ENCODE measurements at places on chromosomes 4 and X.

- DNase-seq, result no peak
Measured at GRCh38 chr4:96739101-96739500, 899.2 kb downstream of the PDHA2 start.

DNA sequence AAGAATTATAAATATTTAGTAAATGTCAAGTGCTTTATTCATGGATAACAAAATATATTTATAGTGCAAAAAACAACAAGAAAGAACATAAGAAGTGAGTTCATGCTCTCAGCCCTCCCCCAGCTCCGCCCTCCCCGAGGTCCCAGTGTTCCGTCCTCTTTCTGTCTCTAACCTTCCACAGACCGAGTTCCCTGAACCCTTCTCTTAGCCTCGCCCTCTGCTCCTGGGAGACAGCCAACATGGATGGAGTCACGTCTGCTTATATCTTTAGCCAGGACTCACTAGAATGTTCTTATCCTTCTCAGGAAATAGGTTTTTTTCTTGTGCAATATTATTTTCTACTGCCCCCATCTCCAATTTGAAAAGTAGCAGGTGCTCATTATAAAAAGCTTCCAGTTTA, 40.1 kb upstream of the HELT start:
- peak; percentile 6 for DNase-seq

GRCh38 chrX:40893251-40893910, 158.0 kb upstream of the MED14 start:
- no peak for DNase-seq

DNA sequence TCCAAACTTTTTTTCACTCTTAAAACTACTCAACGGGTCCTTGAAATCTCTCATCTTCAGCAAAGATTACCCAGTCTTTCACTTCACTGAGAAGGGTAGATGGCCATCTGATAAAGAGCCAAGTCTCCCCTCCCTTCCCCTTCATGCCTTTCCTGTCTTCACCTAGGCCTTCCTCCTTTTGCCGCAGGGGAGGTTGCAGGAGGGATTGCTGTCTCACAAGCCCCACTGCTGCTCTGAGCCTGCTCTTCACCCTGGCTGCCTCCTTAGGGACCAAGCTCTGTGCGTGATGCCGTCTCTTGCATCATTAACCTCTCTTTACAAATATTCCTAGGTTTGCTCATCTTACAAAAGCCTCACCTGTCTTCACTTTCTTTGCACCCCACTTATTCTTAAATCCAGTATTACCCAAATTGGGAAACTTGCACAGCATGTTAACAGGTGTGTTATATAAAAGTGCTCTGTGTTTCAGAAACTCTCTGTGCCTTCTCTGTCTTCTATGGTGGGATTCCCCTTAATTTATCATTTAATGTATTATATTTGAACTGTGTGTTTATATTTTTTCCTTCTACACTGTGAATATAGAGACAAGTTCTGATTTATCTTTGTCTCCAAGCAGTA, 3.8 kb downstream of the ZFX start:
- DNase-seq, result peak; percentile 55

DNA sequence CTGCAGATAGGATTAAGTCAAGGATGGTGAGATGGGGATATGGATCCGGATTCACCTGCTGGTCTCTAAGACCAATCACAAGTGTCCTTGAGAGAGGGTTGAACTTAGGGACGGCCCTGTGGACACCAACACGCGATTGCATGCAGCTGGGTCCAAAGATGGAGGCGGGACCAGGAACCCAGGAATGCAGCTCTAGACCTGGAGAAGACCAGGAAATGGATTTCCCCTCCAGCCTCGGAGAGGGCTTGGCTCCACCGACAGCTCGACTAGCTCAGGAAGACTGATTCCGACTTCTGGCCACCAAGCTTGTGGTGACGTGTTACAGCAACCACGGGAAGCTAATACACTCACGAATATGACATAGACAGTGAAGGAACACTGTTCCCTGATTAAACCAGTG, 4.7 kb downstream of the C4orf50 start:
- DNase-seq, result no peak

DNA sequence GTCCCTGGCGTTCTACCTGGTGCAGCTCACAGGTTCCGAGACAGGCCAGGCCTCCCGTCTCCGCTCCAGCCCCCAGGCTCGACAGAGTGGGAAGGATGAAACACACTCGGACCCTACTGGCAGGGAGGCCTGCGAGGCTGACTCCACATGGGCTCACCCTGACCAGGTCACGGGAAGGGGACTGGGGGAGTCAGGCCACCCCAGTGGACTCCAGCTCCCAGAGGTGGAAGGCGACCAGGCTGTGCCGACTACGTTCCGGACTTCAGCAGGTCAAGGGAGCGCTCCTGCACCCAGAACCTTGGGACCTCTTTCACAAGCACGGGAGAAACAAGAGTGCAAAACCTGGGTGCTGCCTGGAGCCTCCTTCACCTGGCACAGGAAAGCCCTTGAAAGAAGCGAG, 4.6 kb upstream of the IRAK1 start:
- DNase-seq, result no peak

GRCh38 chrX:13235930-13236329, 83.9 kb downstream of the ATXN3L start:
- no peak for DNase-seq

GRCh38 chrX:151983186-151983585, 8.7 kb upstream of the GABRE start:
- peak; percentile 27 for DNase-seq

DNA sequence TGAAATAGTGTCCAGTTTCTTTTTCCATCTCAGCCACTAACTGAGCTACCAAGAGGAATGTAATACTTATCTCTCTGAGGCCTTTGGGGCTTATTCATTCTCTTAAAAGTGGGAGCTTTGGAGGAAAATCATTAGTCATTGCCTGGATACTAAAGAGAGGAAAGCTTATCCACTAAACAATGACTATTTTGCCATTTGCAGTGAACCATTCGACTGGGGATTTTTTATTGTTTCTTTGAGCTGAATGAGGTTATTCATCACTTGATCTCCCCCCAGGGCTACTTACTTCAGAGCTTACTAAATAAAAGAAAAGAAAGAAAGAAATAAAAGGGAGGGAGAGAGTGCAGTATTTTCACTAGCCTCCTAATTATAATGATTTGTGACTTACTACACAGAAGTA, 1329.5 kb upstream of the TENM3 start:
- DNase-seq, result peak; percentile 84

DNA sequence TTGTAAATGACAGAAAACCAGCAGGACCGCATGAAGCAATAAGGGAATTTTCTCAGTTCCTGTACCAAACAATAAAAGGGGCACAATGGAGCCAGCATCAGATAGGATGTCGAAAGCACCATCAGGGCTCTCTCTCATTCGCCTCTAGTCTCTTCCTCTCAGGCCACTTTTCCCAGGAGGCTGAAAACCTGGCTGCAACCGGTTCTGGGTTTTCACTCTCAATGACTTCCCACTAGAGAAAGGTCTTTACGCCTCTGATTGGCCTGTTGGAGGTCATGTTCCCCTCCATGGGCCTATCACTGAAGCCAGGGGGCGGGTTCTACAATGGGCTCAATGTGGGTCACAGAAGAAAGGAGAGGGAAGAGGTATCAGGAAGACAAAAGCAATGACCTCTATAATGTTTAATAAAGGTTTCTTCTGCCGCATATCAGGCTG, 29.3 kb downstream of the ZNF827 start:
- peak; percentile 67 for DNase-seq

DNA sequence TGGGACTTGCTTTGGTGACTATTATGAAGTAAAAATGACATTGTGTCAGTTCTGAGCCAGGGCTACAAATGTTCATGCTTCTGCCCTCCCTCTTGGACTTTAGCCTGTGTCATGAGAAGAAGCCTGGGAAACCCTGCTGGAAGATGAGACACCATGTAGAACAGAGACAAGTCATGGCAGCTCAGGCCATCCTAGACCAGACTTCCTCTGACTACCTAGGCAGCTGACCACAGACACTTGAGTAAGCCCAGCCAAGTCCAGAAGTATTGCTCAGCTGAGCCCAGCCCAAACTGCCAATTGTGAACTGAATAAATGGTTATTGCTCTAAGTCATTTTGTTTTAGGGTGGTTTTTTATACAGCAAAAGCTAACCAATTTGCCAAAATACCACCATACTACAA, 467.6 kb upstream of the CNKSR2 start:
- peak; percentile 87 for DNase-seq

DNA sequence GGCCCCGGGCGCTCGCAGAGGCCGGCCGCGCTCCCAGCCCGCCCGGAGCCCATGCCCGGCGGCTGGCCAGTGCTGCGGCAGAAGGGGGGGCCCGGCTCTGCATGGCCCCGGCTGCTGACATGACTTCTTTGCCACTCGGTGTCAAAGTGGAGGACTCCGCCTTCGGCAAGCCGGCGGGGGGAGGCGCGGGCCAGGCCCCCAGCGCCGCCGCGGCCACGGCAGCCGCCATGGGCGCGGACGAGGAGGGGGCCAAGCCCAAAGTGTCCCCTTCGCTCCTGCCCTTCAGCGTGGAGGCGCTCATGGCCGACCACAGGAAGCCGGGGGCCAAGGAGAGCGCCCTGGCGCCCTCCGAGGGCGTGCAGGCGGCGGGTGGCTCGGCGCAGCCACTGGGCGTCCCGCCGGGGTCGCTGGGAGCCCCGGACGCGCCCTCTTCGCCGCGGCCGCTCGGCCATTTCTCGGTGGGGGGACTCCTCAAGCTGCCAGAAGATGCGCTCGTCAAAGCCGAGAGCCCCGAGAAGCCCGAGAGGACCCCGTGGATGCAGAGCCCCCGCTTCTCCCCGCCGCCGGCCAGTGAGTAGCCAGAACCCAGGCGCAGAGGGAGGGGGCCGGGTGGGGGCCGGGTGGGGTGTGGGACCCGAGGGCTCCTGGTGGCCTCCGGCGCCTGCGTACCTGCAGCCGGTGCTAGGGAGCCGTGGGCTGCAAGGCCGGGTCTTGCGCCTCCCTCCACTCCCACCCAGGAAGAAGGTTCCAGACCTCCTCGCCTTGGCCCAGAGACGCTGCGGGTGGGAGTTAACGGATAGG, 534 bp downstream of the MSX1 start:
- peak; percentile 66 for DNase-seq

GRCh38 chr4:169253904-169254303, 16.9 kb downstream of the SH3RF1 start:
- DNase-seq, result peak; percentile 75

DNA sequence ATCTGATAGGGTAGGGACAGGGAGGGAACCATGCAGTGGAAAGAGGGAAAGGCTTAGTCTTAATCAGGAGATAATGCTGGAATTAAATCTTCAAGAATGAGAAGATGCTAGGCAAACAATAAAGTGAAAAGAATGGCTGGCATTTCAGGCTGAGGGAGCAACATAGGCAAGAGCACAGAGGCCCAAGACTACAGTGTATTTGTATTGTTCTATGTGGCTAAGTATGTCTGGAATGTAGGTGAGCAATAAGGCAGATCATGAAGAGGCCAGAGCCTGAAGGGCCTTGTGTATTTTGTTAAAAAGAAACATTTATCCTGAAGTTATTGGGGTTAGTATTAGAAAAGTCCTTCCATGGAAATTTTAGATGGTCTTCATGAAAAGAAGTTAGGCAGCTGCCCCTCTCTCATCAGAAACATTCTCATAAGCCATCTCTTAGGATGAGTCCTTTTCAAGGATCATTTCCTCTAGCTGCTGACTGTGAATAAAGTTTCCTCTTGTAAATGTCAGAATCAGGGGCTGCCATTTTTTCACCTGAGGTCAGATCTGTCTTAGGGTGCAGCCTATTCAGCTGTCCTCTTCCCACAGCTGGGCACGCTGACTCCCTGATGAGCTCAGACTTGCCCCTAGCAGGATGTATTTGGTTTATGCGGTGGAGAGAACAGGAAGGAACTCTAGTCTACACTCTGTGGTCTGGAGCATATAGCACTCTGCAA, 46.3 kb downstream of the ATP10D start:
- DNase-seq, result peak; percentile 83

- no peak for DNase-seq
Measured at GRCh38 chr4:25984796-25985195, 70.8 kb downstream of the SMIM20 start.

- DNase-seq, result peak; percentile 71
Measured at GRCh38 chr4:86359944-86360478, at the start of gene MAPK10. Gene MAPK10 (minus strand): TSS chr4:86360053.

- DNase-seq, result no peak
Measured at GRCh38 chr4:5866841-5867813, 25.8 kb downstream of the CRMP1 start.

GRCh38 chr4:134024251-134024650, 177.3 kb downstream of the PABPC4L start:
- DNase-seq, result peak; percentile 2

DNA sequence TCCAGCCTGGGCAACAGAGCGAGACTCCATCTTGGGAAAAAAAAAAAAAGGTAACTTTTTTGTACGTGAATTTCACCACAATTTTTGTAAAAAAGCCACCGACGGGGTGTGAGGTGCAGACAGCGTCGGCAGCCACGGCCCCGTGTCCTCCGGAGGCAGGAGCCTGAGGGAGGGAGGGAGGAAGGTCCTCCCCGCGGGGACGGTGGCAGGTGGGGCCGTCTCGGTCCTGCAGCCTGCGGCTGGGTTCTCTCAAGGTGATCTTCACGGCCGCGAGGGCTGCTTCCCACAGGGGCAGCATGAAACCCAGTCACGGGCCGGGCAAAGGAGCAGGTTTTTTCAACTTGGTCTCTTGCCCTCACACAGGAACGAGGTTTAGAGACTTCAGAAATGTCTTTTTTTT, 14.0 kb downstream of the PLCXD1 start:
- DNase-seq, result no peak

DNA sequence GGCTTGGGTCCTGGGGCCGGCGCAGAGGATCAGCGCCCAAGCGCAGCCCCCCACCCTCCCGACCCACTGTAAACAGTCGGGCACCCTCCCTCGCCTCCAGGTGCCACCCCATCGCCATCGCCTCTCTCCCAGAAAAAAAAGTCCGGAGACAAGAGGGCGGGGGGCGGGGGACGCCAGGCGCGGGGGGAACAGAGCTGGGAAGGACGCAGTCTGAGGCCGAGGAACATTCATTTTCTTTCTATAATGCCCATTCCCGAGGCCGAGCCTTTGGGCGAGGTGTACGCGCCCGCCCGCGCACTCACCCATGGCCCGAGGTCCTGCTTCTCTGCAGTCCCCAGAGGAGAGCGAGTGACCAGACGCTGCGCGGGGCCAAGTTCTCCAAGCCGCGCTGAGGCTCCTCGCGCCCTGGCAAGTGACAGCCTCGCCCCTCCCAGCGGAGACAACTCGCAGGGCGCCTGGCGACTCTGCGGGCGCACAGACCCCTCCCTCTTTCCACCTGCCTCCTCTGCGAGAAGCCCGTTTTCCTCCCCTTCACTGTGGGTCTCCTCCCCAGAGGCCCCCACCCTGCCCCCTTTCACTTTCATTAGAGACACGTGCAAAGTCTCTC, 63.5 kb upstream of the WDR17 start:
- DNase-seq, result peak; percentile 34

DNA sequence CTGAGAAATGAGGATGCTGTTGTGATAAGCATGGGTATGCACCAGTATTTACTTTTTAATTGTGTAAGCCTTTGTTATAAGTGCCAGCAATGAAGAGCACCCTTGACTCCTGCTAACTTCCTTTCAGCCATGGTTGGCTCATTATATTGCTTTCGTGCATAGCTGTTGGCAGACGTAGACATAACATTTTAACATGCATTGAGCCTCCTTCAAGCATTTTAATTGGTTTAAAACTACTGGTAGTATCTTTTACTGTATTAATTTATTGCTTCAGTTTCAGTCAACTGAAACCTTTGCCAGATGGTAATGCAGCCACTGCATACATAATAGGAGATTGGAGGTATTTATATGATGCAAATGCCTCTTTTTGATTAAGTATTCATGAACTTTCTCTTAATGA, 1285.4 kb downstream of the PCDH18 start:
- DNase-seq, result no peak
